OCI-LY7 (cell line): ENCODE measurements at places on chromosomes 13 and 19.

DNA sequence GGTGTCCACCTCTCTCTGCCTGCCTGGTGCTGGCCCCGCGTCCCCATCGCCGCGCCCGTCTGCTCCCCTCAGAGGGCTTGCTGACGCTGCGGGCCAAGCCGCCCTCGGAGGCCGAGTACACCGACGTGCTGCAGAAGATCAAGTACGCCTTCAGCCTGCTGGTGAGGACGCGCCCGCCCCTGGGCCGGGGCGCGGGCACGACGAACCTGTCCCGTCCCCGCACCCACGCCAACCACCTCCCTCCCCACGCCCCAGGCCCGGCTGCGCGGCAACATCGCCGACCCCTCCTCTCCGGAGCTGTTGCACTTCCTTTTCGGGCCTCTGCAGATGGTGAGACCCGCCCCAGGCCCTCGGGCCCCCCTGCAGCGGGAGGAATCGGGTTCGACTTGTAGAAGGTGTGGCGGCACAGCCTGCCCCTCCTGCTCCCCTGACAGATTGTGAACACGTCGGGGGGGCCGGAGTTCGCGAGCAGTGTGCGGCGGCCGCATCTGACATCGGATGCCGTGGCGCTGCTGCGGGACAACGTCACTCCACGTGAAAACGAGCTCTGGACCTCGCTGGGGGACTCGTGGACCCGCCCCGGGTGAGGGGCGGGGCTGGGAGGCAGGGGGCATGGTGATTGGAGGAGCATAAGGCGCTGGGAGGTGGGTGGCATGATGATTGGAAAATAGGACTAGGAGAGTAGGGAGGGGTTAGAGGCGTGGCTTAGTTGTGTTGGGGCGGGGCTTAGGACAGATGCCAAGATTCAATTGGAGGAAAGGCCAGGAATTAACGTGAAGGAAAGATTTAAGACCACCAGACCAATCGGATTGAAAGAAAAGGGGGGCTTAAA, 6.6 kb downstream of the EPS8L1 start:
- peak; percentile 79 for DNase-seq

DNA sequence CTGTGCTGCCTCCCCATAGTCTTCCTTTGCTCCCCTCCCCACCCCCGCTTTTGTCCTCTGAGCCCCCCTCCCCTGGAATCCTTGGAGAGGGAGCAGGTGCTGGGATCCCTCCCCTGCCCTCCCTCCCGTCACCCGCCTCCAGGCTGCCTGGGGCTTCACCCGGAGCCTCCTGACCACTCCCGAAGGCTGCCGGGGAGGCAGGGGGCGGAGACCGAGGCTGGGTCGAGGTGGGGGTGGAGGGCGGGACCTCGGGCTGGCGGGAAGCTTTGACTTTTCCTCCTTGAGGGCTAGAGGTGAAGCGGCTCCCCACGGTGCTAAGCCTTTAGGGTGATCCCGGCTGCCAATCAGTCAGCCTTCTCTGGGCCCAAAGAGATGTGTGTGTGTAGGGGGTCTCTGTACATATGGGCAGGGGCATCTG, 1.5 kb downstream of the KMT5C start:
- DNase-seq: peak; percentile 55

- DNase-seq: no peak
These were observed 57.8 kb upstream of the TPP2 start for GRCh38 chr13:102538938-102539337.

- no peak for DNase-seq
These were observed 379.8 kb downstream of the DLEU7 start for GRCh38 chr13:50463719-50464118.

DNA sequence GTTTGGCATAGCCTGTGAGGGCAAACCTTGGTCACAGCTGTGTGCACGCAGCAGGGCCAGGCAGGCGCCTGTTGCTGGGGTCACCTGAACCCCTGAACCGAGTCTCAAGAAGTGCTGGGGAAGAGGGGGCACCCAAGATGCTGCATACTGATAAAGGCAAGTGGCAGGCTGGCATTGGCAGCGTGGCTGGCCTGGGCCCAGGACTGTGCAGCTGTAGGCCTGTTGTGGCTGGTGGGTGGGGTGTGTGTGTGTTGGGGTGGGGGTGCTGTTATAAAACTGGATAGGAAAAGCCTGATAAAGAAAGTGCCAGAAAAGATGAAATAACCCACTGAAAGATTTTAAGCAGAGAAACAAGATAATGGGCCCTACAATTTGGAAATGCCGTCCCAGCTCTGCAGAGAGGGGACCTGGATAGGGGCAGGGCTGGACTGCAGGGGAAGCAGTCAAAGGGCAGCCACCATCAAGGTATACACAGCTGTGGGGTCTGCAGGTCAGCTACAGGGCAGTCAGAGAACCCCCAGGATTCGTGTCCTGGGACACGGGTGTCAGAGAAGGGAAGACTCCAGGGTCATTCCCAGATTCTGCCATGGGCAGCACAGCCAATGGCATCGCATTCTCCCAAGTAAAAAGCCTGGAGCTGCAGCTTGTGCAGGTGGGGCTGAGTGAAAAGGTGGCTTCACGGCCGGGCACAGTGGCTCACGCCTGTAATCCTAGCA, 33.2 kb downstream of the CILP2 start:
- no peak for DNase-seq

- DNase-seq: no peak
These were observed 39.5 kb downstream of the TEX29 start for GRCh38 chr13:111359930-111360329.

GRCh38 chr13:37074703-37075102, 15.2 kb upstream of the SUPT20H start:
- DNase-seq: peak; percentile 53

DNA sequence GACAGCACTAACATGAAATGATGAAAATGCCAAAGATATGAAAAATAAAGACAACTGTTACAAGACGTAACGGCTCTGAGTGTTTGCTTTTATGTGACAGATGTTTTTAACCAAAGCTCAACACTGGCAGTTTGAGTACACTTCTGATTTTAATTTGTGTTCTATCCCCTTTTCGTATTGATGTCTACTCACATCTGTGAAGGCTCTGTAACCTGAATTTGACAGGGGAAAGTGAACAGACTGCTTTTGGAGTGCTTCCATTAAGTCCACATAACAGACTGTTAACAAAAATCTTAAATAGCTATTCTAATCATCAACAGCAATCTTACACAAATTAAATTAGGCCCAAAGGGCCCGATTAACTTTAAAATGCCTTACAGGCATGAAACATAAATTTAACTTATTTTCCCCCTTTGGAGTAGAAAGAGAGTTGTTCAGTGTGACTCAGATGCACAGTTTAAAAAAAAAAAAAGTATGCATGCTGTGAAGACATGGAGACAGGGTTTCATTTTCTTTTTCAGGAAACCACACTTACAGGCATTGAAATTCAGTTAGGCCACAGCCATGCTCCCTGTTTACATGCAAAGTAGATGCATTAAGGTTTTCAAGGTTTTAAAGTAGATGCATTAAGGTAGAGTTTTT, 16.3 kb upstream of the RNASEH2B start:
- peak; percentile 93 for DNase-seq

DNA sequence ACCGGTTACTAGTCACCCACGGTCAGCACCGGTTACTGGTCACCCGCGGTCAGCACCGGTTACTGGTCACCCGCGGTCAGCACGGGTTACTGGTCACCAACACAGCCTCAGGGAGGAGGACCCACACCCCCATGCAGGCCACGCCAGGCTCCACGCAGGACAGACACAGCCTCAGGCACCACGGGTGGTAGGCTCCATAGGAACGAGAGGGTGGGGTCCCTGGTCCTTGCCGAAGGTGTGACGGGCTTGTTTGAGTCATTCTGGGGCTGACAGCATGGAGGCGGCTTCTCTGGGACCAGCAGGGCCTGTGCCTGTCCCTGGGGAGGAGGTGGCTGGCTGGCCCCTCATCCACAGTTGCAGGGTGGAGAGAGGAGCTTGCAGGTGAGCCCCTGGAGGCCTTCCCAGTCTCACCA, 122.8 kb upstream of the SOX1 start:
- DNase-seq: no peak

GRCh38 chr19:31528261-31528660, 179.0 kb upstream of the TSHZ3 start:
- no peak for DNase-seq

GRCh38 chr13:106089261-106089980, 446.0 kb downstream of the EFNB2 start:
- DNase-seq: no peak
